ENCODE measurements at places on chromosomes 11 and 22.

- no peak for DNase-seq
Measured at GRCh38 chr11:133705873-133706272, 139.4 kb downstream of the SPATA19 start.

DNA sequence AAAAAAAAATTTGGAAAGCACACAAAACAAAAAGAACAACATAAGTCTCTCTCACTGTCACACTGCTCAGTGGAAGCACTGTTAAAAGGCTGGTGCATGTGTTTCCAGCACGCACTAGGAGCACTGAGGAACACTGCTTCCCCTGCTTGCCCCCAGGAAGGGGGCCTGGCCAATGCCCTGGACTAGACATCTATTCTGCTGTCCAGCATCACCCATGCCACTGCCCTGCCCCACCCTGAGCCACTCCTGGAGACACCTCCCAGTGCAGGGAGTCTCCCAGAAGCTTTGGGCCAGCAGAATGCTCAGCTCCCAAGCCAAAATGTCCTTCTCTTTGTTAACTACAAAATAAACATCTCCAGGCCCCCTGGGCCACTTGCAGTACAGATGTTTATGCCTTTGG, 49.7 kb upstream of the EMID1 start:
- no peak for DNase-seq

GRCh38 chr22:50138988-50139387, 31.5 kb upstream of the PANX2 start:
- DNase-seq, result no peak

DNA sequence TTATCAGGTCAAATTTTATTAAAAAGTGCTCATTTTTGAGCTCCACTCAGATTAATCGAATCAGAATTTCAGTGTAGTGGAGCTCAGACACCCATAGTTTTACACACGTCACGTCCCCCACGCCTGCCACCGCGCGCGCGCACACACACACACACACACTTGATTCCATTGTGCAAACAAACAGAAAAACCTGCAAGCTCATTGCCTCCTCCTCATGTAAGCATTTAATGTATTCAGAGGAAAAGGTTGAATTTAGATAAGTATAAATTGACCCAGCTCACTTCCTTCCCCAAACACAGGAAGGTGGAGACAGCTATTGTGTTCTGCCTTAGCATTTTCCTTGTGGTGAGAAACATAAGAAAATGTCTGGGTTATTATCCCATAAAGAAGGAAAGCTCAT, 336.7 kb downstream of the LUZP2 start:
- DNase-seq, result no peak

- DNase-seq, result peak; percentile 95
Measured at GRCh38 chr11:95877291-95877690, 46.6 kb downstream of the MTMR2 start.

DNA sequence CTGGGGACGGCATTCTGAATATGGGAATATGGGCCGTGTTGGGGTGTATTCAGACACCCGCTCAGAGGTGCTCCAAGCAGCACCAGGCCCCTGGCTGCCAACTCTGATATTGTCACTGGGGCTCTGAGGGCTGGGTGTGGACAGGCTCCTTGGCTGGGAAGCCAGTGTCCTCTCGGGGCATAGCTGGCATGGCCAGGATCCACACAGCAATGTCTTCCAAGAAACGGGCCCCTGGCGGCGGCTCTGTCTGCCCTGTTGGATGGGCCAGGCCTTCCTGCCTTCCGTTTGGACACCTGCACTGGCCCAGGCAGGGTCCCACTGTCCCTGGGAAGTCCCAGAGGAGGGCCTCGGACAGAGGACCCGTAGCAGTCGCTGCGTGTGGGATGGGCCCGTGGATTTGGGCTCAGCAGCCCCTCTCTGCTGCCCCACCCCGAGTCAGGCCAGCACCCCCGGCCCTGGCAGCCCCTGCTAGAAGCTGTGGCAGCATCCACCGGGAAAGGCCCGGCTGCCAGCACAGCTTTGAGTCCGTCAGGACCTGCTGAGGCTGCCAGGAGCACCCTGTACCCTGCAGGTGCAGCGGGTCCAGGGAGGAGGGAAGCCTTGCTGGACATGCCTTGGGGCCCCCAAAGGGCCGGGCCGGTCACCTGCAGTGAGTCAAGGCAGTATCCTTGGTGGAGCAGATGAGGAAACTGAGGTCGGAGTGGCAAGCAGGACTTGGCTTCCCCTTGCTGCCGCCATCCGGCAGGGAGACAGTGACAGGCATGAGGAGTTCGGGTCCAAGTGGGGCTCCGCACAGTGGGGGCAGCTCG, 4.1 kb downstream of the PANX2 start:
- no peak for DNase-seq

DNA sequence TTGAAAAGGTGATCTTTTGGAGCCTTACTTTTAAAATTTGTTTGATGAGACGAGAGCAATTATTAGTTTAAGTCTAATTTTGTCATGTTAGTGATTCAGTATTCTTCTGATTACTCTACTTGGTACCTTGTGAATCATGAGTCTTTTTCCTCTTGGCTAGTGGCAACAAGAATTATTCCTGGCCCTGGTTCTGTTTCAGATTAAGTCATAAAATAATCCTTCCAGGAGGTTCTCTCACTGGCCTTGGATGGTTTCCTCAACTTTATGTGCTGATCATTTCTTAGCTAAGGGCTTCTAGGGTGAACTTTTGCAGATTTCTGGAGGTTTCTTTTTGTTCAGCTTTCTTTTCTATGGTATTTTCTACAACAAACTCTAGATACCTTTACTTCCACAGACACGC, 741.8 kb upstream of the LUZP2 start:
- no peak for DNase-seq

DNA sequence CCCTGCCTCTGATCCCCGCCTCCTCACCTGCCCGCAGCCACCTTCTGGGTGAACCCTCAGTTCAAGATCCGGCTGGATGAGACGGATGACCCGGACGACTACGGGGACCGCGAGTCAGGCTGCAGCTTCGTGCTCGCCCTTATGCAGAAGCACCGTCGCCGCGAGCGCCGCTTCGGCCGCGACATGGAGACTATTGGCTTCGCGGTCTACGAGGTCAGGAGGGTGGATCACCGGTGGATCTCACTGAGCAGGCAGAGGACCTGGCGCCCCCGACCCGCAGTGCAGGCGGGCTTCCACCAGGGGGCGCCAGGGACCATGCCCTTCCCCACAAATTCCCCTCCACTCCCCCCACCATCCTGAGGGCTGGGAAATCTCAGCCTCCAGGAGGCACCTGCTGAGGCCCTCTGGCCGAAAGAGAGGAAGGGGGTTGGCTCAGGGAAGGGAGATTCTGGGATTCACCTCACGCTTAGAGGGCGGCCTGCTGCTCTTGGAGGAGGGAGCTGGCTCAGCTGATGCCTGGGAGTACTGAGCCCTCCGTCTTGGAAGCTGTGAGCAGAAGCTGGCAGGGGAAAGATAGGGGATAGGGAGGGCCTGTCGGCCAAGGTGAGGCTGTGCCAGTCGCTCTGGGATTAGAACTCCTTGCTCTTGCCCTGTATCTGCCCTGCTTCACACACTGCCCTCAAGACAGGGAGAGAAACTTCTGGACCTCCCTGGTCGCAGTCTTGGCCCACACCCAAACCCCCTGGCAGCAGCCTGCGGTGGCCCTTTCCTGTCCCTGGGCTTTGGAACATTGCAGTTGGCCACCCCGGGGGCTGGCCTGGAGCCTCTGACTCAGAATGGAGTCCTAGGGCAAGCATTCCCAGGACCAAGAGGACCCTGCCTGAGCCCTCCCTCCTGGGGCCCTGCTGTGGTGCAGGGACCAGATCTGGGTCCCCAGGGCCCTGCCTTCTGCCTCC, 23.2 kb downstream of the CAPN1 start:
- no peak for DNase-seq

DNA sequence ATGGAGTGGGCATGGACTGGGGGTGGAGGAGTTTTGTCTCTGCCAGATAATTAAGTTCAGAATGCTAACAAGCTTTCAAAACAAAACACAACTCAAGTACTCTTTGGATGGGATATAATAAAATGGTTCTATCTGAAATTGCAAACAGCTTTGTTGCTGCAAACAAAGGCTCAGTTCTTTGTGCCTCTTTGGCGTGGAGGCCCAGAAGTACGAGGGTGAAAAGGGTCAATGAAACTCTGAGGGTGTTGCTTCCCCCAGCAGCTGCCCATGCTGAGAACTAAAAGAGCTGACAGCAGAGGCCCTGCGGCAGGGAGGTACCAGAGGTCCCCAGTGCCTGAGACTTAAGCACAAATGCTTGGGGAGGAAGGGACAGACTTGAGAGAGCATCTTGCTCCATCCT, 26.5 kb upstream of the IGSF22 start:
- no peak for DNase-seq

GRCh38 chr22:46238541-46238940, 11.6 kb downstream of the CDPF1 start:
- no peak for DNase-seq

GRCh38 chr11:30902929-30903328, 316.8 kb upstream of the MPPED2 start:
- DNase-seq, result no peak

- DNase-seq, result no peak
Measured at GRCh38 chr22:37739035-37739434, 42.2 kb downstream of the TRIOBP start.

DNA sequence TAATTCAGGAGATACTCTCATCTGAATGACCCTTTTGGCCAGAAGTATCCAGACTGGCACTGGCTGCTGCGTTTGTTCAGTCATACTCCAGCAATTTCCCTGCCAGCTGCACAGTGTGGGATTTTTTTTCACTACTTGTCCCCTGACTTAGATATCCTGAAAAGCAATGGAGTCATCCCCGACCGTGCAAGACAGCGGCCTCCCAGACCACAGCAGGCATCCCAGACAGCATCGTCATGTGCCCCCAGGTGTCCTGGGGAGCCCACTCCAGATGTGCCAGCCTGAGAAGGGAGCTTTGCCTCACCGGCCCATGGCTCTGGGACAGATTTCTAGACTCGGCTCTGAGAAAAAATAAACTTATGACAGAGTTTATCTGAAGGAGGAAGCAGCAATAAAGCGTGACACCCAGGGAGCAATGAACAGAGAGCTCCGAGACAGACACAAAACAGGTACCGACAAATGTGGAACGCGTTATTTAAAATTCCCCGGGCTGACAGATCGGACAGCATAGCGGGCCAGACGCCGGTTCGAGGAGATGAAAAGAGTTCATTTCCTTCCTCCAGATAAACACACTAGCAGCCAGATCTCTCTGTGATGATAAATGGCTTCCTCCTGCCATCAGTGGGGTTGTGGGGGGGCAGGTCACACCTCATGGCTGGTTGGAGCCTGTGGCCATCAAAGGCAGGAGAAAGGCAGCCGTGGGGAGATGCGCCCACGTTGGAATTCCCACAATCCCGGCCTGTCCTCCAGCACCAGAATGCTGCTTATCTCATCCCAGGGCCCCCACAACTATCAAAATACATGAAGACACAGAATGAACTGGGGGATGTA, 106.4 kb upstream of the FGF3 start:
- DNase-seq, result no peak

GRCh38 chr11:37456746-37457145, 858.7 kb upstream of the RAG2 start:
- no peak for DNase-seq

Measured in kidney epithelial cell (primary cell).